Epithelial cell of prostate (primary cell): ENCODE measurements at places on chromosomes 3 and 15.

DNA sequence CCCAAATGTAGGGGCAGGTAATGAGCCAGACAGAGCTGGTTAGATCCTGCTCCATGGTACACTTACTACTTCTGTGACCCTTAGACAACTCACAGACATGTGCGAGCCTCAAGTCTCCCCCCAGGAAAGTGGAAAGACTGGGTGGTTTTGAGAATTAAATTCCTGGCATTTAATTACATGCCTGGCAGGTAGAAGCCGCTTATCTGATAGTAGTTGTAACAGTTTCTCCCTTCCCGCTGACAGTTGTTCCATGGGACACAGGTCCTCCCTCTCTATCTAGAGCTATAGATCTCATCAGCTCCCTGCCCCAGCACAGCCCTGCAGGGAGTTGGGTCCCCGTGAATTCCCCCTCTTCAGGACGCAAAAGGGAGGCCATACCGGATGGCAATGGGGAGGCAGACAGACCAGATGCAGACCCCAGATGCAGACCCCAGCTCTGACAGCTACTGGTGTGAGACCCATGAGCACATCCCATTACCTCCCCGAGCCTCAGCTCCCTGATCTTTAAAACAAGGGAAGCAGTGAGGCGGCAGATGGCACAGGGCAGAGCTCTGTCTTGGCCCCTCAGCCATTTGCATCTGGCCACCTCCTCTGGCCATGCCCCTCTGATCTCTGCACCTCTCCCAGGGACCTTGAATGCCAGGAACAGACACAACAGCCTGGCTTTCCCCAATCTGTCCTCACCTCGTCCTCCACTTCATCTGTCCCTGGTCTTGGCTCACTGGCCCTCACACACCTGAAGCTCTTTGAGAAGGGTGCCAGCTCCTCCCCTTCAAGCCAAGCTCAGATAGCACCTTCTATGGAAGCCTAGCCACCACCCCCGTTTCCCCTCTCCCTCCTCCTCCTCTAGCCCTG lies 34.1 kb upstream of the NR2C2 start:
- DNase-seq: no peak

DNA sequence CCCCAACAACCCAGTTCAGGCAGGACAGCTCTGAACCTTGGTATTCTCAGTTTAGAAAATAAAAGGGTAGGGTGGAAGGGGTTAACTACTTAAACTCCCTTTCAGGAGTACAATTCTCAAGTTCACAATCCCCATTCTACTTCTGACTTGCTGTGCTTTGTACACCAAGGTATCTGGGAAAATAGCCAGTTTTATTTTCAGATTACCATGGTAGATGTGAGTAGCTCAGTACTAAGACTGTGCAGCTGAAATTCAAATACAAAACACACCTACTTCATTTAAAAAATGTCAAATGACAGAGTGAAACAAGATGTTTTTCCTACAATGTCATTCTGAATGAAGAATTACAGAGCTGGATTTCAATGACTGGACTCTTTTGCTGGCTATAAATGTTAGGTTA lies 27.4 kb downstream of the SLC7A14 start:
- no peak for DNase-seq

DNA sequence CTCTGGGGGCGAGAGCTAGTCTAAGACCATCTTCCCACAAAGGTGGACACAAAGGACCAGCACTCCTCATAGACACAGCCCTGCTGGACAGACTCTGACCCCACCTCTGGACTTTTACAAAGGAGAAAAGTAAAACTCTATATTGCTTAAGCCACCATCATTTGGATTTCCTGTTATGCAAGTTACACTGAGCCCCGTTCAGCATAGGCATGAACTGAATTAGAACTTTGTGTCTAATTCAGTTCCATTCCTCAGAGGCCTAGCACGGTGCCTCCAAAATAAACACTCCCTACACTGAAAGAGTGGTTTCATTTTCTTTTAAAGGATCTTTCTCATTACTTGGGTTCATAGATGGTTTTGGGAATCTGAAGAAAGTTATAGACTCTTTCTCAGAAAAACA lies 79.2 kb upstream of the OCA2 start:
- no peak for DNase-seq

- no peak for DNase-seq
Measured at GRCh38 chr3:39727415-39727814, 82.0 kb upstream of the MYRIP start.

DNA sequence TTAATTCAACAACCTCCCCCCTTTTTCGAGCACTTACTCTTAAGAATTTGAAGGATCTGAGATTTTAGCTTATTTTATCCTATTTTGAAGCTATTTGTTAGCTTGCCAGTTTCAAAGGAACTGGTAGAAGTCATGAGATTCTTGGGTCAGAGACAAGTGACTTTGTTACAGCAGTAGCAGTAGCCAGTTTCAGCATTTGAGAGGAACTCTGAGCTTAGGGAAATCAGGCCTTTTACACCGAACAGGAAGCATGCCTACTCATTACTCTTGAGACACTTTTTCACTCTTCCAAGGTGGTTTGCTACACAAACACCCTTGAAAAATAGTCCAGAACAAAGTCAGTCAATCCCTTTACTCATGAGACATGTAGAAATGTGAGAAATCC lies 24.5 kb upstream of the TM4SF1 start:
- DNase-seq: no peak

DNA sequence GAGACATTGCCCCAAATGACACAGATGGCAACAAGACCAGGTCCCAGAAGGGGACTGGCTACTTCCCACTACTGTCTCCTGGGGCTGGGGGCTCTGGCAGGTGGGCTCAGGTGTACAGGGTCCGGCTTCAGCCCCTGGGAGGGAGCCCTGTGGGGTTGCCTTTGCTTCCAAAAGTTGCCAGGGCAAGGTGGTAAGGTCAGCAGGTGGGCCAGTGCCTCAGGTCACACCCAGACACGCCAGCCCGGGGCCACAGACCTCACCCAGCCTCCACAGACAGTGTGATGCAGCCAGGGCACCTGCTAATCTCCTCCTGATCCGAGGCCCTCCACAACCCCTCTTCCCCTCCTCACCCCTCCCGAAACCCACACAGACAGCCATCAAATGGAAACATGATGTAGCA lies 7.5 kb downstream of the OXTR start:
- DNase-seq: no peak

DNA sequence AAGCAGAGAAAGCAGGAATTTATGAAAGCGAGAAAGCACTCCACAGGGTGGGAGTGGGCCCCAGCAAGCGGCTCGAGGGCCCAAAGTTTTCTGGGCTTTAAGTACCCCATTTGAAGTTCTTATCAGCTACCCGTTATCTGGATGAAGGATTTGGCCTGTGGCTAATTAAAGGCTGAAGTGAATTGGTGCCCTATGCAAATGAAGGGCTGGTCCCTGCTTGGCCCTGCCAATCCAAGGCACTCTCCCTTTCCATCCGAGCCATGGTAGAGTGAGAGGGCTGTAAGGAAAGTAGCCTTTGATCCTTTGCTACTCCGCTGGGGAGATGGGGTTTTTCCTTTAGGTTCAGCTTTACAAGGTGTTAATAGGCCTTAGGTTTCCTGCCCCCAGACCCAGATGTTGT lies 469.3 kb upstream of the CFAP20DC start:
- DNase-seq: no peak

- DNase-seq: no peak
Measured at GRCh38 chr3:29145360-29145759, 135.5 kb upstream of the RBMS3 start.

GRCh38 chr15:62164396-62165103 lies 535 bp downstream of the C2CD4B start:
- DNase-seq: no peak
